ENCODE measurements at places on chromosomes 5 and 9. TPM values are rescaled to one million over a fixed set of nuclear protein-coding genes. Genes with fewer than 3 reads are reported as not detected.

The SPINK7 gene
- total RNA-seq = not detected

The OBP2B gene
- total RNA-seq = not detected

The ADGRD2 gene
- total RNA-seq = not detected

The NUTM2F gene
- total RNA-seq = not detected

The MARCOL gene
- total RNA-seq = not detected

The AK3 gene
- total RNA-seq = 48.9 TPM

The LURAP1L gene
- total RNA-seq = 3.2 TPM

The SH2D3C gene
- total RNA-seq = not detected

The PRLR gene
- 0.96 TPM for total RNA-seq

The MAMDC2 gene
- total RNA-seq = 3.4 TPM

The TRIM14 gene
- total RNA-seq = 78.0 TPM

The SPATA9 gene
- 1.3 TPM for total RNA-seq

The ZDHHC21 gene
- 9.3 TPM for total RNA-seq

The WDR38 gene
- total RNA-seq = not detected

Measured in M059J (cell line).